ENCODE measurements at places on chromosomes 5 and 9.

DNA sequence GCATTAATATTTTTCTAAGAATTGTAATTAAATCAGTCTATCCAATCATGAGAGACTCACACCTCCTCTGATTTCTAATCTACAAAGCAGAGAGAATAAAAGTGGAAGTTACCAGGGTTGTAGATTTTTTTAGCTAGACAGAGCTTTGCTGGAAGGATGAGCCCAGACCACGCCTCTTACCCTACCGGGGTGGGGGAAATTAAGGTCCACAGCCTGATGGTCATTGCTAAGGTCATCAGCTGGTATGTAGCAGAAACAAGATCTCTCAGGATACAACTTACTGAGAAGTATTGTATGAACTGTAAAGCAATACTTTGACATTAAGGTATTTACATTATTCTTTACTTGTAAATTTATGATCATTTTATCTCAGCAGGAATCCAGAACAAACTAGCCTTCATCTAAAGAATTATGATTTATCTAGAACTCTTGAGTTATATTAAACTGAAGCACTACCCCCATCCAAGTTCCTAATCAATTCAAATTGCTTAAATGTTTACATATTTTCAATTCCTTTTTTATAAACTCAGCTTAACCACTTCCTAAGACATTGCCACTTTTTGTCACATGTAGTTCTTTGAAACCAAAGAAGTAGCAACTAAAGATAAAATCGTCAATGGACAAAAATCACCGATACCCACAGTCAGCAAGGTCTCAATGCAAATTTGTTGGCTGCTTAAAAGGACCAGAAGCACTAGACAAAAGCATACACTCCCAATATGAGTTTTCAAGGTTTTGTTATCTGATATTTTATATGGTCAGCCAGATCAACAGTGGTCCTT, 225.8 kb upstream of the DAPK1 start:
- no peak for DNase-seq

DNA sequence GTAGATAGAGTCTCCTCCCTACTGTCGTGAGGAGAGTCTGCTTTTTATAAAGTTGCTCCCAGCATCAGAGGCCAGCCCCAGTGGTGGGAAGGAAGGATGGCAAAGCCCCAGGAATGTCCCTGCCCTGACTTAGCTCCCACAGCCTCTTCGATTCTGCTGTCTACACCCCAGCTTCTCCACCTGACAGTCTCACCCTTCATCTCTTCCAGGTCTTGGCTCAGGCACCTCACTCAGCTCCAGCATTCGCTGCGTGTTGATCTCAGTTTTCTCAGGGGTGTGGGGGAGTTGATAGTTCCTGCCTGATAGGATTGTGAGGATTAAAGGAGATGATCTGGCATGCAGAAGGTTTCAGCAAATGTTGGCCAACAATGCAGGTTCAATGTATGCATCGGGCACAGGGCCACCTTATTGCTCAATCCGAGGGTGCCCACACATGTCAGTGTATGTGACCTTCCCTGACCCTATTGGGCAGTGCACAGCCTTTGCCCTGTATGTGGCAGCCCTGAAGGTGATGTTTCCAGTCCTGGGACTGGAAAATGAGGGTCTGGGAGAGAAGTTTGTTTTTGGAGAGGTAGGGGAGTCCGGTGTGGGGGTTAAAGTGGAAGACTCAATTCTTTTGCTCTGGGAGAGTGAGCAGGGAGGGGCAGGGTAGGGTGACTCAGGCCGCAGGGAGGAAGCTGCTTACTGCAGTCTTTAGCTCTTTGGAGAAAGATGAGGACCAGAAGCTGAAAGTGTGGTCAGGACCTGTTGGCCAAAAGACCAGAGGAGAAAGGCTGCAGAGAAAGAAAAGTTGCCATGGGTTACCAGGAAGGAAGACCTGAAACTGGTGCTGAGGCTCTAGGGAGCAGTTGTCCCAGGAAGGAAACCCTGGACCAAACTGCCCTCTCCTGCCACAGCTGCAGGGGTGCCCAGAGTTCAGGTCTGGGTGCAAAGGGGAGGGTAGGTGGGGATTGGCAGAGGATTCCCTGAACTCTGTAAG, 153.2 kb downstream of the MACROH2A1 start:
- DNase-seq: no peak

DNA sequence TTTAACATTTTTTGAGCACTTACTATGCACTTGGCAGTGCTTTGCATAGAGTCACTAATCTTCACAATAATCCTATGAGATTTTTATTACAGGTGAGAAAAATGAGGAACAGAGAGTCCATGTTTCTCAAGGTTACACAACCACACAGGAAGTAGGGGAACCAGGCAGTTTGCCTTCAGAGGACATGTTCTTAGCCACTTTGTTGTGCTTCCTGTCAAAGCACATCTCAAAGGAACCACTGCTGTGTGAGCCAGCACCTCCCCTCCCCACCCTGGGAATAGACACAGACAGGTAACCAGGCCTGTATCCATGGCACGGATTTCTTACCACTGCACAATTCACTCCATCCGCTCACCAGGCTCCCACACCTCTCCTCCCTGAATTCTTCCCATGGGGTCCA, 6.3 kb upstream of the DNAJB5 start:
- DNase-seq: no peak

DNA sequence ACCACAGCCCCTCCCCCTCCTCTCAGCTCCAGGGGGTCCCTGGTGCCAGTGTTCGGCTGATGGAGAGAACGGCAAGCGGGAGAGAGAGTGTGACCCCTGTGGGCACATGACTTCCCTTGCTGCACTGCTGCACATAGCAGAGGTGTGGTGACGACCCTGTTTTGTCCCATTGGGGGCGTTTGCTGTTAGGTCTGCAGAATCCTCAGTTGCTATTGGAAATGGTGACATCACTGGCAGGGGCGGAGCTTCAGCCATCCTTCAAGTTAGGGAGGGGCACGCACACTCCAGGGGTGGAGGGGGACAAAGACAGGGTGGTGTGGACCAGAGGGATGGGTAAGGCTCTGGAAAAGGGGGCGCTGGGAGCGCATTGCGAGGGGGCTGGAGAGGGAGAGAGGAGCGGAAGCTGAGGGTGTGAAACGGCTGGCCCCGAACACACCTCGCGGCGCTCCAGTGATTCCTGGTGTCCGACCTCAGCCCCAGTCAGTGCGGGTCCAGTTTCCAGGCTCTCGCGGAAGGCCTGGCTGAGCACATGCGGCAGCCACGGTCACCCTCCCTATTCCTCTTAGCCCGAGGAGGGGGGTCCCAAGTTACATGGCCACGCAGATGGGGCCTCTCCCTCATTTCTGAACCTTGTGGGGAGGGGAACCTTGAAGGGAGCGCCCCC, 764 bp upstream of the GRIN1 start:
- DNase-seq: no peak

- DNase-seq: no peak
Observed at GRCh38 chr9:83342006-83342405, 196.2 kb downstream of the FRMD3 start.

- DNase-seq: no peak
Observed at GRCh38 chr9:121811140-121811539, 159.7 kb downstream of the DAB2IP start.

DNA sequence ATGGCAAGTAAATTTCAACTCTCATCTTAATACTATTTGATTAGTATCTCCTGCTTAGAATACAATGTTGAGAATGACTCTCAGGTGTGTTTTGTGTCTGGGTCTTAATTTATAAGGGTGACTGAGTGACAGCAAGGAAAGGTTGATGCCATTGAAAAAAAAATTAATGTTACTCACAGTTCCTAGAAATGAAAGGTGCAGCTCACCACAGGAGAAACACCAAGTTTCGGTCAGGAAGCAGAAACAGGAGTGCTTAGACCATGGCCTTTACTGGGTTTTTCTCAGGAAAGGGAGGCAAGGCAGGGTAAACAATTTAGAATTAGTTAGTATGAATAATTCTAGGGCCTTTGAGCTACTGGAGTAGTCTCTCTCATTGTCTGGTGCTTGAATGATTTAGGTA, 159.2 kb upstream of the C9orf72 start:
- no peak for DNase-seq

DNA sequence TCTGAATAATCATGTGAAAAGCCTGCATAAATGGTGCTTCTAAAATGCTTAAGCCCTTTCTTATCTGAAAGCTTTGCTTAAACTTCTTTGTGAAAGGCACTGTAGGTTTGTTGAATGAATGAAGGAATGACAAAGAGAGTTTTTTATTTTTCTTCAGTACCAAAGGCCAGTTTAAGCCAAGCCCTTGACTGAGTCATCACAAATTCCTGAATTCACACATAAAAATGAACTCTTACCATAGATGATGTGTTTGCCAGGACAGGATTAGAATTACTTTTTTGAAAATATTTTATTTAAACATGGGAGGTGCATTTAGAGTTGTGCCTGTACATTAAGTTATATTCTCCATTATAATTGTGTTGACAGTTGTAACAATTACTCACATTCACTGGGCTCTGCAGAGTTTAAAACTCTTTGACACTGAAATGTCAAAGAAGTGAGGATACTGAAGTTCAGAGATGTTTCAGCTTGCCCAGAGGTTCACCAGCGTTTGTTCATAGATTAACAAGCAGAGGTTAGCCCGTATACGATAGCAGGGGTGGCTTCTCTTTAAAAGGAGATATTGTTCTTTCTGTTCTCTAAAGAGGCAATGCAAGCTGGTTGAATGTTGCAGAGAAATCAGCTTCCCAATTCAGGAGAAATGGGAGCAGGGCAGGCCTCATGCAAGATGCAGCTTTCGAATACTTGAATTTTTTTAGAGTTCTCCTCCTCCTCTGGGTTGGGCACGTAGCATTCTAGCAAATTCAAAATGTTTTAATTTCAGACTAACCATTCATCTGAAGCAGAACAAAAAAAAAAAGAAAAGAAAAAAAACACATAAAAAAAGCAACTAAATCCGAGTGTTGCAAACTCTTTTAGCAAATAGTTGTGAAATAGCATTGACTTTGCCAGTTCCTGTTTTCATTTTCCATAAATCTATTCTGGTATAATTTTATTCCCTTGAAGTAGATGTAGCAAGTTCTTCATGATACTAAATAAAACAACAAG, 358.7 kb upstream of the KLF4 start:
- no peak for DNase-seq

DNA sequence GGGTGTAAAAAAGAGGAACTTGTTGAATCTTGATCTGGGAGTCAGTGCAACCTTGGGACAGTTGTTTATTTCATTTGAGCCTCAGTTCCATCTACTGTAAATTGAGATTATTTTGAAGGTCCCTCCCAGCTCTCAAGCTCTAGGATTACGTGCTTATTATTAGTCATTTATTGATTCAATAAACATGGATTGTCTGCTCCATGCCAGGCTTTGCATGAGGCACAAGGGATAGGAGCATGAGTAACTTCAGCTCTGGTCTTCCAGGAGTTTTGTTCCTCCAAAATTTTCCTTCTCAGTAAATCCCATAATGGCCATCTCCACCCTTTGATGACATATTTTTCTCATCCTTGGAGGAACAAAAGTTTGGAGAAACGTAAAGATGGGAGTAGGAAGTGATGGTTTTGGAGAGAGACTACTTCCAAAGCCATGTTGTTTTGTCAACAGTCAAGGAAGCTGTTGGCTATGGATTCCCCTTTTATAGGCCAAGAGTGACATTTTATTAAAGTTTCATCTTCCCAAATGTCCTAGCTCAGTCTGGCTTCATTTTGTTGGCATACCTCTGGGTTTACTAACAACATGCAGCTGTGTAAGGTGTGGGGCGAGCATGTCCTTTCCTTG, 244.6 kb downstream of the DMRT2 start:
- DNase-seq: no peak

- no peak for DNase-seq
Observed at GRCh38 chr5:1204693-1205242, 3.4 kb downstream of the SLC6A19 start.

DNA sequence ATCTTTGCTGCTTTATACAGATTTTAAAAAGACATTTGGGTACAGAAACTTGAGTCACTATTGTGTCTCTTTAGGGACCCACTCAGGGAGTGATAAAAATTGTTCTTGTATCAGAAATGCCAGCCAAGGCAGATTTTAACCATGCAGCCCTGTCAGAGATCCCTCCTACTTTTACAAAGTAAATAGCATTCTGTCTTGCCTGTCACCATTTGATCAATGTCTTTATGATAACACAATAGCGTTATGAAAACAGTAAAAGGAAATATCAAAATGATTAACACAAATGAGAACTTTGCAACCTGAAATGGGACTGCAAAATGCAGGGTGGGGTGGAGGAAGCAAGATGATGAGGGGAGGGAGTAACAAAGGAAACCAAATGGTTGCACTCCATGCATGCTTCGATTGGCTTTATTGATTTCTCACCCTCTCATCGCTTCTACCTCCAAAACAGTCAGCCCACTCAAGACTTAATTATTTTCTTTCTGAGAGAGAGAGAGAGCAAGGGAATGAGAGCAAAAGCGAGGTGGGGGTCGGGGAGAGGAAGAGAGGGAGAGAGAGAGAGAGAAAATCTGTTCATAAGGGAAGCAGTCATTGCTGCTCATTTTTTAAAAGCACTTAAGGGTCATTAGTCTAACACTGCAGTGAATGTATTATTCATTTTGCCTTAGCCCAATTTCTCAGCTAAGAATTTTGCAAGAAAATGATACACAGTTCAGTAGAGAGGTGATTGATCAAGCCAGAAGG, 576.5 kb downstream of the CSNK1G3 start:
- DNase-seq: no peak

DNA sequence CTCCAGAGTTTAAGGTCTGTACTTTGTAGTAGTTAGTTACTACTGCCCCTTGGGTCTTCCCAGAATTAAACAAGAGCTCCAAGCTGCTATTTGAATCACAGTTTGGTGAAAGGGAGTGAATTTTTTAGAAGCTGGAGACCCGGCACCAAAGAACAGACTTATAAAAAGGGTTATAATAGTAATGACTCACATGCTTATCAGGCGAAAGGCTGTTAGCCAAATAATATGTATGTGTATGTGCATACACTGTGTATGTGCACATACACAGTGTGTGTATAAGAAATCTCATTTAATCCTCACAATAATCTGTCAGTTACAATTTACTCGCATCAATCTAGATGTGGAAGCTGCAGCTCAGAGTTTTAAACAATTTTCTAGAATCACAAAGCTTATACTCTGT, 59.5 kb upstream of the ITGA1 start:
- DNase-seq: no peak

DNA sequence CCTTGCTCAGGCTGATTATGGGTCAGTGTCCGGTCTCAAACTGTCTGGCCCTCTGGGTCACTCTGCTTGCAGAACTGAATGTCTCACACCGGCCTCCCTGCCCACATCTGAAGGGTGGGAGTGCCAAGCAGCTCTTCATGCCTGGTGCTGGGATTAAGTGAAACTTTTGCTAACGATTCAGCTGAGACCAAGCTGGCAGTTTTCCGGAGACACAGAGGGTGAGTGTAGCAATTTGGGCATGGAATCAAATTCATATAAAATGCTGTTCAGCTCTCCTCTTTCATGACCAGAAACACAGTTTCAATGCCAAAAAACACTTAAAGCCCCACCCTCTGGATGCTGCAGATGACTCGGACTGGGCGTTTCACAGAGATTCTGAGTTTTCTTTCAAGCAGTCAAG, 207.5 kb downstream of the NXNL2 start:
- DNase-seq: no peak
